ENCODE measurements at places on chromosomes 2 and 18.
A peak's percentile ranks its signal among the peaks of the same experiment; 100 is the strongest.

DNA sequence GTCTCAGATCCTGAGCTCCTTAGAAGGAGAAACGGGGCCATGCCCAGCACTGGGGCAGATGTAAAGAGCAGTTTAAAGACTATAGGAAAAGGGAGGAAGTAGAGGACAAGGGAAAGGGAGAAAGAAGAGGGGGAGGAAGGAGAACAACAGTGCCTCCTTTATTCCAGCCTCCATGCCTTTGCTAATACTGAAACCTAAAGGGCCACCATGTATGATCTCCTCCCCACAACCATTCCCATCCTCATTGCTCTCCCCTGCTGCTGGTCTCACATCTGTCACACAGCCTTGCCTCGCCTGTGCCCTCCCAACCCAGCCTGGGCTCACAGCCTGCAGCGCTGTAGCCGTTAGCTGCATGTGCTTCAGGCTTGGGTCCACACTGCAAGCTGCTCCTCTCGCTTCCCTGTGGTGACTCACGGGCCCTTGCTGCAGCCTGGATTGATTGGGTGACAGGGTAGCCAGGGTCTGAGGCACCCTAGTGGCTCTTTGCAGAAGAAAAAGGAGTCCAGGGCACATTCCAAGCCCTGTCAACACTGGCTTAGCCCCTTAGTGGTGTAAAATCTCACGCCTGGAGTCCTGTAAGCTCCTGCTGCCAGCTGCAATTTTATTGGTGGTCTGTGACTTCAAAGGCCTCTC, 281.9 kb downstream of the SRBD1 start:
- DNase-seq: no peak

GRCh38 chr18:7878265-7879211, 311.4 kb downstream of the PTPRM start:
- no peak for DNase-seq

DNA sequence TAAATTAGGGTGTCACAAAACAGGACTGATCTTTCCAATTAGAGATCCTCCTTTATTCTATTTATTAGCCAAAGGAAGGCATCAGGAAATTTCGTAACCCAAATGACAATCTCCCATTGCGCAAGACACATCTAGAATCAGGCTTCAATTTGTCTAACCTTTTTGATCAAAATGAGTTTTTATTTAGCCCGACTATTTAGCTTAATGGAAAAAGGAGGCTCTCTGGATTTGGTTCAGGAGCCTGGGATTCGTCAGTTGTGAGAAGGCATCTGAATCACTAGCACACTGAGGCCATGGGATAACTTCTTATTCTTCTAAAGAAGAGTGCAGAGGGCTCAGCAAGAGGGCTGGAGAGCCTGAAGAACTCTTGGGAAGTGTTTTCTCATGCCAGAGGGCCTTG, 332.1 kb upstream of the ETAA1 start:
- DNase-seq: no peak

- no peak for DNase-seq
Measured at GRCh38 chr18:35430721-35431373, 53.7 kb upstream of the ZNF396 start.

DNA sequence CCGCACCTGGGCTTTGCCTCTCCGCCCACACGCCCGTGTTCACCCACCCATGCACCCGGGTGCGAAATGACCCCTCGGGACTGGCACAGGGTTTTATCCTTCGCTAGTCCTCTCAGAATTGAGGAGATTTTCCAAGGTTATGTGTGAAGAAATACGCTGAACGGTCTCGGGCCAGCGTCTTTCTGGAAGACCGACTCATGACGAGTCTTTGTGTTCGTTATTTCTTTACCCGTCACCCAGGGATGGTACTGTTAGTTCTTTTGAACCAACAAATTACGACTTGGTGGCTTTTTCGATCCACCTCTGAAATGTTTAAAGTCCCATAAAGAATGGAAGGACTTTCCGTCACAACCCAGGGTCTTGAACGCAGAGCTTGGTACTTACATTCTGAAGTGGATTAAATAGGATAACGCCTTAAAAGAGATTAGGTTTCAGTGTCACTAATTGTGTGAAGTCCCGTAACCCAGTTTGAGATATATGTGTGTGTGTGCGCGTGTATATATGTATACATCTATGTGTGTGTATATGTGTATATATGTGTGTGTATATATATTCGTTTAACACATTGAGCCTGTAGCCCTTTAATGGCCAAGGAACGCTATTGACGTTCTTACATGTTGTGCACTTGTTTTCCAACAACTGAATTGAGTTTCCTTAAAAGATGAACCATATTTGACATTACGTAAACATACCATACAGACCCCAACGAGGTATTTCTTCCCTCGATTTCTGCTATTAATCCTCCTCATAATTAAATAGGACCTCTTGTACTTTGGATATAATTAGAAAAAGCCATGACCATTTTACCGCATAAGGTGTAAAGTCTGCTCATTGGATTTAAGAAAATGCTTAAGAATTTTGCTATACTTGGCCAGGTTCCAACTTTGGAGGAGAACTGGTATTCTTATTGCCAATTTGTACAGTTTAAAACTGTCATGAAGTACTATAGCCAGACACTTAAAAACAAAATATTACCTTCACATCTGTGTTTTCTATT, 889 bp downstream of the ZC3H15 start:
- no peak for DNase-seq

GRCh38 chr2:184053326-184053725, 545.0 kb upstream of the ZNF804A start:
- DNase-seq: no peak

DNA sequence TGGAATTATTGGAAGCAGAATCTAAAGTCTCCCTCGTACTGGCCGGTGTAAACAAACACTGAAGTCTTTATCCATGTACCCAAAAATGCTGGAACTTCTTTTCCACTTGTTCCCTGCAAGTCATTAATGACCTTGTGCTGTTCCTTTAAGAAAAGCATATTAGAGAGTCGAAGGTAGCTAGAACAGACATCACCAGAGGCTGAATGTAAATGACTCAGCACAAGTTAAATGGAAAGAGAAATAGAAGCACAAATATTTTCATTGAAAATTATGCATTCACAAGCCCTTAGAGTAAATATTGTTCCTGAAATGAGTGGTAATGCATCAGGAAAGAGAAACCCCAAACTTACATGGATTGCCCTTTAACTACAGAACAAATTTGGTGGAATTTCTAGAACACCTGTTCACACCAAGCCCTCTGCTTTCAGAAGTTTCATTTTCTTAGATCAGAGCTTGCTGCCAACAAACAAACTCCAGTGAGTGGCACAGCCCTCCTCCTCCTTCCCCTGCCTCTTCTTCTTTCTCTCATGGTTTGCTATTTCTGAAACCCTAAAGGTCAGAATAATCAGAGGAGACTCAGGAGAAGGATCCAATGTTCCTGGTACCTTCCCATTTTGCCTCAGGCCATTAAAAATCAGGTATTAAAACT, 264.3 kb downstream of the TXNL1 start:
- DNase-seq: no peak

GRCh38 chr18:62938006-62938405, 222.7 kb downstream of the PHLPP1 start:
- no peak for DNase-seq

DNA sequence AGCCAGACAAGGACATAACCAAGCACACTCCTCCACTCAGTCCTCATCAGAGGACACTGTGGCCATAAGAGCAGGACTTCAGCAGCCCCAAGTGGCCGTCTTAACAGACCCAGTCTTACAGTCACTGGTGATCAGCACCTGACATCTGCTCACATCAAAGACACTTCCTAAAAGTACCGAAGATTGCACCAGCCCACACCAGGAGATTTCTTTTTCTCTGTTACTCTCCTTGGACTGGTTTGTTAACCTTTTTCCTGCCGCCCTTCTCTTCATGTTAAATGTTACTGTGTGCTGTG, 44.1 kb downstream of the MRPS5 start:
- no peak for DNase-seq

GRCh38 chr2:120239488-120240287, 13.0 kb upstream of the RALB start:
- DNase-seq: no peak

- DNase-seq: no peak
Measured at GRCh38 chr2:55311444-55311870, 42.4 kb upstream of the MTIF2 start.

DNA sequence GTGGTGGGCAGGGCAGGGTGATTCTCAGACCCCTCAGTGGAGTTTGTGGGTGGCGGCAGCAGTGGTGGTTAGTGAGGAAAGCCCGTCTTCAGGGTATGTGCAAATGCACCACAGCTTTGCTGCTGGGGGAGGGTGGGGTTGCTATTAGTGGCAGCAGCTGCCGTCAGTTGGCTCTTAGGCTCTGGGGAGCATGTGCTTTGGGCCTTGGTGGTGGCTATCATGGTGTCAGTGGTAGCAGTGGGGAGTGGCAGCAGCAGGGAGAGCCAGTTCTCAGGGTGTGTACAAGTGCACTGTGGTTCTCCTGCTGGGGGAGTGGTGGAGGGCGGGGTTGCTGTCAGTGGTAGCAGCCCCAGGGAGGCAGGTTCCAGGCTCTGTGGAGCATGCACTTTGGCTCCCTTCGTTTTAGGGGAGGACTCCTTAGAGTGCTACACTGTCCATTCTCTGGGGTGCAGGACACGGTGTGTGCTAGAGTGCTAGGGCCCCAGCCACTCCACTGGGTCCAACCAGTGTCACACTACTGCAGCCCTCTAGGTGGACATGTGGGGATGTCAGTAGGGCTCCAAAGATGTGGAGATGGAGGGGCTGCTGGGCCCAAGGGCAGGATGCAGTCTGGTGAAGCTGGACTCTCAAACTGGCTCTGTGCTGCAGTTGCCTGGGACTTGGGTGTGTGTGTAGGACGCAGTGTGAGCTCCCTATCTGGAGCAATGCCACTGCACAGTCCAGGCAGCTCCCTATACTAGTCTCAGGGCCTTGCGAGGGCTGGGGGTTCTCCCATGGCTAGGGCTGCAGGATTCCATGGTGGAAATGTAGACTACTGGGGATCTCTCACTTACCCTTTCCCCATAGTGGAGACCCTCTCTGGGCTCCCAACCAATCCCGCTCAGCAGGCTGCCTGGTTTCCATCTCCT, 45.3 kb downstream of the ADCYAP1 start:
- DNase-seq: no peak

GRCh38 chr18:31104444-31104843, 2.2 kb upstream of the DSC2 start:
- no peak for DNase-seq

DNA sequence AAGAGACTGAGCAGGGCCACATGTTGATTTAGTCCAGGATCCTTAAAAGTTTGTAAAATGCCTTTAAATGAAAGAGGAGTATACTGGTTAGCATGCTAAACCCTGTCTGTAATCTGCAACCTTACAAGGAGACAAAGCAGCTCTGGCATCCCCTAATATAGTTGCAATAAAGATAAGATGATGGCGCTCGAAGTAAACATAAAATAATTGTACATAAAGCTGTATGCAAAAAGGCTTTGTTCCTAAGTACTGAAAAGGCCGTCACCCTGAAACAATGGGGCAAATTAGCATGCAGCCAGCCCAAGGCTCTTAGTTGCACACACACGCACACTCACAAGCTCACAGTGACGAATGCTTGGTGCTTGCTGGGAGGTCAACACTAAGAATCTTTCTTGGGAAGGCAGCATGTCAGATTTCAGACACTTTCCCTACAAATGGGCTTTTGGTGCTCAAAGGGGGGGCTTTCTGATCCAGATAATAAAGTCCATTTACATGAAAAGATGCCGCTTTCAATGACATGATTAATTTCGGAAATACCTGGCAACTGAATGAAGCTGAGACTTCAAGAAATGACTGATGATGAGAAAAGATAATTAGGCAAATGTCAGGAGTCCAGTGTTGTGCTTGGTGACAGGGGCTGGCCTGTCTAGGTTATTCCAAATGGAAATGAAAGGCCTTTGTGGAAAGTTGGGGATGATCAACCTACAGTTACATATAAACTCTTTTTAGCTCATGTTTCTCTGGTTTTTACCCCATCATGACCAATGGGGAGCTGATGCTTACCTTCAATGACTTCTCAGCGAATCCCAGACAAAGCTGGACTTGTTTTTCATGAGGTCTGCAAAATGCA, 370.3 kb downstream of the MEIS1 start:
- no peak for DNase-seq

DNA sequence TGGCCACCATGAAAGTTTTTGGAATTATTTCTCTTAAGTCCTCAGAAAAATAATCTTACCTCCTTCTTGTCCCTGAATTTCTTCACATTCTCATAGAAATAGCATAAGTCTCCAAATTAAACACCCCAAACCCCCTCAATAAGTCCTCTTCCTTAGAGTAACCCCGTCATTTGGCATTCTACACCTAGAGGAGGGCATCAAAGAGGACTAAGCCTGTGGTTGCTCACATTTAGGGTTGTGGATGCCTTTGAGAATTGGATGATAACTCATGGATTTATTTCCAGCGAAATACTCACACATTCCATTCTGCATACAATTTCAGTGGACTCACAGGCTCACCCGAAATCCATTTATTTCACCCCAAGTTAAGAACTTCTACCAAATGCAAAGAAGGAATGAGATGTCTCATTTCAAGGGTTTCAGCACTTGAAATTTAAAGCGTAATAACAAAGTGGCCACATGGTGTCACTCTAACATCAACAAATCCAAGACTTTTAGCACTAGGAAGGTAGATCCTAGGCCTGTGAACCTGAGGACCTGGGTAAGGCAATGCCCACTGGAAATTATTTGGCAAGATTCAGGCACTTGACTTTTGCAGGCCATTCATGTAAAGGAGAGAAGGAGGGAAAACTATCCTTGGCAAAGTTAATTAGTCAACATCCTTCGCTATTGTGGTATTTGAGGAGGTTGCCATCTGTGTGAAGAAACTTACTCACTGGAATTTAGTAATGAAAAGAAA, 24.6 kb downstream of the DYTN start:
- DNase-seq: peak; percentile 16

DNA sequence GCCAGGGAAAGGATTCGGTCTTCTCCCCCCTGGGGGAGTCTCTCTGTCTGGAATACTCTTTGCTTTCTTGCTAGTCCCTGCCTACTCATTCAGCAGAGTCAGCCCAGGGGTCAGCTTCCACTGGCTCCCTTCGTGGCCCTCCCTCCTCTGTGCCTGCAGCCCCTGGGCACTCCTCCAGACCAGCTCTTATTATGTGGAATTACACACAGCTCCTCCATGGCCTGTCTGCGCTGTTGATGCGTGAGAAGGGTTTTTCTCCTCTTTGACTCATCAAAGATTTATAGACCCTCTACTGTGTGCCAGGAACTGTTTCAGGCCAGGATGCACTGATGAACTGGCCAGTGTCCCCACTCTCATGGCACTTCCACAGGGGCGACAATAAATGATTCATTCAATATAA, 44.4 kb downstream of the ST8SIA5 start:
- no peak for DNase-seq

- no peak for DNase-seq
Measured at GRCh38 chr2:59066787-59067399, 825.8 kb upstream of the FANCL start.
